M059J (cell line): ENCODE measurements at places on chromosomes 5 and 9.

GRCh38 chr5:116370149-116370548, 204.5 kb downstream of the SEMA6A start:
- DNase-seq: no peak

DNA sequence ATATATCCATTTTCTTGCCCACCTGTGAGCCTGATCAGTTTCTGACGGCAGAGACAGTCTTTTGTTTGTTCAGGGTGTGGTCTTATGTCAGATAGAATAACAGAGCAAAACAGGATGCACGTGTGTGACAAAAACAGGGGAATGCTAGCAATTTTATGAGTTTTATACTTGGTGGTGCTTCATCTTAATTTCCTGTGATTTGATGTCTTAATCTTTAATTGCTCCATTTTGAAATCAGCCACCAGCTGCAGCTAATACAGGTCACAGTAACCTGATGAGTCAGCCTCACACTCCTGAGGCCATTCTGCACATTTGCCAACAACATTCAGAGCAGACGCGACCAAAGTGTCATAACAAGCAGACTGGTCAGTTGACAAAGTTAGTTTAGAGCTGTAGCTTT, 42.3 kb upstream of the JMY start:
- peak; percentile 77 for DNase-seq

GRCh38 chr5:81608976-81609375, 141.9 kb downstream of the SSBP2 start:
- DNase-seq: no peak

- DNase-seq: peak; percentile 94
Measured at GRCh38 chr5:146042628-146043279, 62.6 kb downstream of the PLAC8L1 start.

DNA sequence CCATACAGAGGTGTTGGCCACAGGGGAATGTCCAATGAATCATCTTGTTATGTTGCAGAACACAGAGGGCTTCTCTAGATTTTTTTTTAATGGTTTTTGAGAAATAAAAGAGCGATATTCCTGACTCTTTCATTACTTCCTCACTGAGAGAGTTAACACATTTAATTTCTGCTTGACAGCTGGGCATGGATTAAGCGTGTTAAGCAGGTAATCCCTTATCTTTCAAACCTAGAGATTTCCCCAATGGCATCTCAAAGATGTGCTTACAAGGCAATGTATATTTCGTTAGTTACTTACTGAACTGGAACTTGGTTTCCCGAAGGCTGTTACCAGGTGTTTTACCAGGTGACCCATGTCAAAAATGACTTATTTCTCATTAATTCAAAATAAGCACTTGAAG, 21.8 kb upstream of the ADCY2 start:
- no peak for DNase-seq

DNA sequence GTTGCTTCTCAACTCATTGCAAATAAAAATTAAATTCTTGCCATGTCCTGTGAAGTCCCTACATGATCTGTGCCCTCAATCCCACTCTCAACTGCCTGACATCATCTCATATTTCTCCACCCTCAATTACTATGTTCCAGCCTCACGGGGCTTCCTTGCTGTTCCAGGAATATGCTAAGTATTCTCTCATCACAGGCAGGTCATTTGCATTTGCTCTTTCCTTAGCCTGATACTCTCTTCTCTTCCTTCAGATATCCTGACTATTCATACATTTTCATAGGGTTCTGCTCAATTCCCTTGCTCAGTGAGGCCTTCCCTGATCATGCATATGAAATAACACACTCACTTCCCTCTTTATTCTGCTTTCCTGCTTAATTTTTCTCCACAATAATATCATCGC, 135.1 kb upstream of the DAB2 start:
- DNase-seq: no peak

DNA sequence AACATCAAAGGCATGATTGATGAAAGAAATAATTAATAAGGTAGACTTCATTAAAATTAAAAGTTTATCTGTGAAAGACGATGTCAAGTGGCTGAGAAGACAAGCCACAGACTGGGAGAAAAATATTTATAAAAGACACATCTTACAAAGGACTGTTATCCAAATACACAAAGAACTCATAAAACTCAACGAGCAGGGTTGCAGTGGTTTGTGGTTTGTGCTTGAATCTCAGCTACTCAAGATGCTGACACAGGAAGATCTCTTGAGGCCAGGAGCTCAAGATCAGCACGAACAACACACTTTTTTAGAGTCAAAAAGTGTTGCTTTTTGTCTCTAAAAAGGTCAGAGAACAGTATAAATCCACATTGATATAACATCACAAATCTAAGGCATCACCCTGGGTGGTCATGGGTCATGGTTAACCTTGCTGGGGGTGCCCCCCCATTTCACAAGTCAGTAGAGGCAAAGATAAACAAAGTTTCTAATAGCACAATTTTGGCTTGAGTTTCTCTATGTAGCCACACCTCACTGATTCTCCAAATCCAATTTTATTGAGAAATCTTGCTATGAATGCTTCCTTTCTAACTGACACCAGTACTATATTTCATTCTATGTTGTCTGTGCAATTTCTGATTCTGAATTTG, 342.9 kb upstream of the RPS23 start:
- DNase-seq: peak; percentile 90

DNA sequence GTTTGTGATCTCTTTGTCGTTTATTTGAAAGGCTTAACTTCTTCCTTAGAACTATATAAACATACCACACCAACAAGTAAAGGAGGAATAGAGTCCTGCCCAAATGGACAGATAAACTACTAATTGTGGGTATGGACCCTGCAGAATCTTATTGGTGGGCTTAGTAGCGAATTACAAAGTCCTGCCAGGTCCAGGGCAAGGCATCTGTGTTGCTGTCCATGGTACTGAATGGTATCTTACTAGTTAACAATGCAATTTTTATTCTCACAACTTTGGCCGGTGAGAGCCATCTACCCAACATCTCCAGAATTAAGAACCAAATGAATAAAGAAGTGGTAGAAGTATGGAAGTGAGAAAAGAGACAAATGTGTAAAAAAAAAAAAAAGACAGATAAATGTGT, 1782.4 kb upstream of the WWC1 start:
- peak; percentile 14 for DNase-seq

DNA sequence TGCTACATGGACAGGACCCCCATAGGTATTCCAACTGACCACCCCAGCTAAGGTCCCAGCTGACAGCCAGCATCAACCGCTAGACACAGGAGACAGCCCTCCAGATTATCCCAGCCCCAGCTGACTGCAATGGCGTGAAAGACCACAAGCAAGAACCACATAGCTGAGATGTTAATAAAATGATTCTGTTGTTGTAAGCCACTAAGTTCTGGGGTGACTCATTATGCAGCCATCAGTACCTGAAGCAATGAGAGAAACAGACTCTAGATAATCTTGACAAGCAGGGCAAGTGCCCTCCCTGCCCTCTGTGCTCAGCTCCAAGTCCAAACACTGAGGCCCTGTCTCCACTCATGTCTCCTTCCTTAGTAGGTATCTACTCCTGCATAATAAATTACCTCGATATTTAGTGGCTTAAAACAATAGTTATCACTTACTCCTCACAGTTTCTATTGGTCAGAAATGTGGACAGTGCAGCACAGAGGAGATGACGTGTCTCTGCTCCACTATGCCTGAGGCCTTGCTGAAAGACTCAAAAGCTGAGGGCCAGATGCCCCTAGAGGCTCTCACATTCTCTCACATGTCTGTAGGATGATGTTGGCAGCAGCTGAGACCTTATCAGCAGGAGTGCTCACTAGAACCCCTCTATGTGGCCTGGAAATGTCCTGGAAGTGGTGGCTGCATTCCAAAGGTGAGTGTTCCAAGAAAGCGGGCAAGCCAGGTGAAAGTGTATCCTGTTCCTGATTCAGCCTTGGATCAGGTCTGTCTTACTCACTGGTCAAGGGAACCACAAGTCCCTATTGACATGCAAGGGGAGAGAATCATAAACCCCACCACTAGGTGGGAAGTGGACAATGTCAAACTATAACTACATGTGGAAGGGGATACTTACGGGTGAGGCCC, 2.5 kb downstream of the MGAT1 start:
- peak; percentile 91 for DNase-seq

DNA sequence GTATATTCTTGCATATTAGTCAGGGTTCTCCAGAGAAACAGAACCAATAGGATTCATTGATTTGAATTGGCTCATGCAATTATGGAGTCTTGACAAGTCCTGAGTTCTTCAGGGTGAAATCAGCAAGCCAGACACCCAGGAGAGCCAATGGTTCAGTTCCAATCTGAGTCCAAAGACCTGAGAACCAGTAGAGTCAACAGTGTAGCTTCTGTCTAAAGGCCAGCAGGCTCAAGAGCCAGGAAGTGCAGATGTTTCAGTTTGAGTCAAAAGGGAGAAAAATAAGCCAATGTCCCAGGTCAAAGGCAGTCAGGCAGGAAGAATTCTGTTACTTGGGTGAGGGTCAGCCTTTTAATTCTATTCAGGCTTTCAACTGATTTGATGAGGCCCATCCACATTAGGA, 37.8 kb upstream of the ANKRD34B start:
- DNase-seq: no peak

DNA sequence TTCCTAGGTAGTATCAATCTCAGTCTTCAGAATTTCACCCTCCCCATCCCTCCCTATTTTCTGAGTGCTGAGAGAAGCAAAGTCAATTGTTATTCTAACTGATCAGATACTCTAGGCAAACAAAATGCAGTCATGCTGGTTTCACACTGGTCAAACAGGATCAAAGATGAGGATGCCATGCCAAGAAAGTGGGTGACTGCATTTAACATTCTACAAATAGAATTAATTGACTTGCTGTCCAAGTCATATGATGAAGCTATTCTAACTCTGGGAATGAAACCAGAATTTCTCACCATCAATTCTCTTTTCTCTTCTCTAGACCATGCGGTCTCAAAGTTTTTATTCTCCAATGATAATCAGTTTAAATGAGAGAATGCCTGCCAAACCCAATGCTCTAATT, 112.5 kb downstream of the CTNND2 start:
- DNase-seq: no peak

DNA sequence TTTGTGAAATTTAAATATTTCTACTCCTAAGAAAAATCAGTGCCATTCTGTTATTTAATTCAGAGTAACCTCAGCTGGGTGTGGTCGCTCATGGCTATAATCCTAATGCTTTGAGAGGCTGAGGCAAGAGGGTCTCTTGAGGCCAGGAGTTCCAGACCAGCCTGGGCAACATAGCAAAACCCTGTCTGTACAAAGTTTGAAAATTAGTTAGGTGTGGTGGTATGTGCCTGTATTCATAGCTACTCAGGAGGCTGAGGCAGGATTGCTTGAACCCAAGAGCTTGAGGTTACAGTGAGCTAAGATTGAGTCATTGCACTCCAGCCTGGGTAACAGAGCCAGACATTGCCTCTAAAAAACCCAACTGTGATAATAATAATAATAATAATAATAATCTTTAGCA, 44.8 kb upstream of the CNTLN start:
- DNase-seq: no peak

- DNase-seq: no peak
Measured at GRCh38 chr9:438066-438465, 223.4 kb downstream of the DOCK8 start.

DNA sequence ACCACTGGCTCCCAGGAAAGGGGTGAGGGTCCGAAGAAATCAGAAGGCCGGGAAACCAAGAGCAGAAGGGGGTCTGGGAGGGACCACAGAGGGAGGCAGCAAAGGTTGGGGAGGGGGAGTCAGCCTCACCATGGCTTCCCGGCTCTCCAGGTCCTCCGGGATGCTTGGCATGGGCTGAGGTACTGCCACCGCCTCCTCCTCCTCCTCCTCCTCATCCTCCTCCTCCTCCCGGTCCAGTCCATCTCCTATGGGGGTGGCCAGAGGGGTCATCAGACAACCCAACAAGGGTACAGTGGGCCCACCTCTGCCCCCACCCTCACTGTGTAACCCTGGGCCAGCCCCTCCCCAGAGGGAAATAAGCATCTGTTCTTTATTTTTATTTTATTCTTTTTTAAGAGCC, 17.5 kb downstream of the GOLGA2 start:
- no peak for DNase-seq

DNA sequence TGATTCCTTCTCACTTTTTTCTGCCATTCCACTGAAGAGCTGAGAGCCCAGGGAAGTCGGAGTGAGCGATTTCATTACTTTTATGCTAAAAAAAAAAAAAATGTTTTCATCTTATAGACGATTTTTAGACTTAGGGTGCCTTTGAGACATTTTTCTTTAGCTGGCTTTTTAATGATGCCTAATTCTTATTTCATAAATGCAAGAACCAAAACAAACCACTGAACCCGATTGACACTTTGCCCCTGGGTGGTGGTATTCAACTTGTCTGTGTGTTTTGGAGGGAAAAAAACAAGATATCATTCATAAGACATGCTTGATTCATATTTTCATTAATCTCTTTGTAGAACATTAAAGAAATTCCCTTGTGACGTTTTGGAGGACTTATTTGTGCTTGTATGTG, 2.4 kb downstream of the TLE4 start:
- DNase-seq: no peak

DNA sequence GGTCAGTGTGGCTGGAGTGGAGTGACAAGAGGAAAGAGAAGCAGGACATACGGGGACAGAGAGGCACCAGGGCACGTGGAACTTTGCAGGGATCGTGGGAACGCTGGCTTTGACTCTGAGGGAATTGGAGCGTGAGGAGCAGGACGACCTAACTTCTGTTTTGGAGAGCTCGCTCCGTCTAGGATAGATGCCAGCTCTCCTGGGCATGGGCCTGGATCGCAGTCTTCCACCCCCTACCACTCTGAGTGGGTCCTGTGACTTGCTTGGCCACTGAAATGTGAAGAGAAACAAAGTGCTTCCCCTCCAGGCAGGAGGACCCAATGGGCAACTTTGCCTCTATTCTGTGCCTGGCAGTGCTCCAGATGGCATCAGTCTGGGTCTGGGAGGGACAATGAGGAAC, 8.7 kb upstream of the SH3PXD2B start:
- no peak for DNase-seq

GRCh38 chr5:150339165-150339564, 18.3 kb upstream of the TCOF1 start:
- DNase-seq: no peak

GRCh38 chr9:130319300-130319699, 53.7 kb downstream of the HMCN2 start:
- no peak for DNase-seq
